ENCODE measurements at places on chromosomes 16 and 17. TPM values are rescaled to one million over a fixed set of nuclear protein-coding genes. Genes with fewer than 3 reads are reported as not detected.
A peak's percentile ranks its signal among the peaks of the same experiment; 100 is the strongest.

GRCh38 chr17:77095461-77095860, 45.3 kb upstream of the SEC14L1 start:
- no peak for DNase-seq

- no peak for DNase-seq
Measured at GRCh38 chr16:56923481-56924091, 8.4 kb upstream of the HERPUD1 start.

- DNase-seq, result no peak
Measured at GRCh38 chr17:27473748-27474609, 17.7 kb downstream of the KSR1 start.

GRCh38 chr17:72862276-72862999, 230.1 kb downstream of the SLC39A11 start:
- DNase-seq, result no peak

GRCh38 chr16:55102531-55102930, 171.9 kb downstream of the IRX5 start:
- DNase-seq, result no peak

DNA sequence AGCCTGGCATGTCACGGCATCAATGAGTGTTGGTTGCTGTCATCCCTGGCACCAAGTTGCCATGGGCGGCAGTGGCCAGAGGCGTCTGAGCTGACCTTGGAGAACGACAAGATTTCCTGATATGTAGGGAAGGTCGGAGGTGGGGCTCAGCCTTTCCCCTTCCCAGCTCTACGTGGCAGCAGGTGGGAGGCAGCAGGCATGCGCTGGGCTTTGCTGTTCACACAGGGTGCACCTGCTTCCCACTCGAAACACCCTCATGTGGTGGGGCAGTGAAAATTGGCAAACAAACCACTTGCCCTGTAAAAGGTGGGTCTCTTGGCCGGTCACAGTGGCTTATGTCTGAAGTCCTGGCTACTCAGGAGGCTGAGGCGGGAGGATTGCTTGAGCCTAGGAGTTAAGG, 12.3 kb upstream of the TFAP4 start:
- no peak for DNase-seq

GRCh38 chr17:34892461-34893249, 68.6 kb downstream of the CCT6B start:
- DNase-seq, result no peak

DNA sequence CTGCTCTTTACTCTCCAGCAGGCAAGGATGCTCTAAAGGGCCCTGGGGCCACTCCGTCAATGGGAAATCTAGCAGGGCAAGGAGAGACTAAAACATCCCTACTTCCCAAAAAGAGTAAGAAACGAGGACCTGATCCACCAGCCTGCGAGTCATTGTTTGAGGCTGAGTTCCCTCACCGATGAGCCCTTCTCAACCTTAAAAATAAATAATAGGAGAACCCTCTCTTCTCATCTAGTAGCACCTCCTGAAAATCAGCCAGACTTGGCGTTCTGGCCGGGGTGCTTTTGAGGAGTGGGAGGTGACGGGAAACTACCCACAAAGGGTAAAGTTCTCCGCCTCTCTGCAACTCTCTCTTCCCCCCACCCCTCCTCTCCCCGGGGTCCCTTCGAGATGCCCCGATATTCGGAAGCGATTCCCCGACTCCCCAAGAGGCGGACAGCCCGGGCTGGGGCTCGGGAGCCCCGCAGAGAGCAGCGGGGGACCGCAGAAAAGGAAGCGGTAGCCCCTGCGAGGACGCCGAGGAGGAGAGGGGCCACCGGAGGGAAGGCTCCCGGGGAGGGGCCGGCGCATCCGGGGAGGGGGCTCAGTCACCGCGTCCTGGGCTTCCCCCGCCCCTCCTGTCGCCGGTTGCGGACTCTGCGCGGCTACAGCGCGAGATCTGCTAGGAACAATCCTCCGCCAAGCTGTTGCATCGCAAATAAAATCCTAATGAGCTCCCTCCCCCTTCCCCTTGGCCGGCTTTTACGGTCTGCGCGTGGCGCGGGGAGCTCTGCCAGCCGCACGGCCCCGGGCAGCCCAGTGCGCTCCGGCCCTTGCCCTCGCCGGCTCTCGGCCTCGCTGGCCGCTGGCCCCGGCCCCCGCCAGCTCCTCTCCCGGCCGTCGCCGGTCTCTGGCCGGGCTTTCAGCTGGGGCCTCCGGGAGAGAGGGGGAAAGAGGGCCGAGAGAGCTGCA, 1.3 kb downstream of the HOXB9 start:
- DNase-seq, result no peak

- DNase-seq, result no peak
Measured at GRCh38 chr17:80905586-80906230, 85.9 kb upstream of the CHMP6 start.

- DNase-seq, result no peak
Measured at GRCh38 chr16:53922807-53923571, 219.0 kb downstream of the FTO start.

- DNase-seq, result no peak
Measured at GRCh38 chr17:57747221-57748017, 2.3 kb upstream of the CCDC182 start.

DNA sequence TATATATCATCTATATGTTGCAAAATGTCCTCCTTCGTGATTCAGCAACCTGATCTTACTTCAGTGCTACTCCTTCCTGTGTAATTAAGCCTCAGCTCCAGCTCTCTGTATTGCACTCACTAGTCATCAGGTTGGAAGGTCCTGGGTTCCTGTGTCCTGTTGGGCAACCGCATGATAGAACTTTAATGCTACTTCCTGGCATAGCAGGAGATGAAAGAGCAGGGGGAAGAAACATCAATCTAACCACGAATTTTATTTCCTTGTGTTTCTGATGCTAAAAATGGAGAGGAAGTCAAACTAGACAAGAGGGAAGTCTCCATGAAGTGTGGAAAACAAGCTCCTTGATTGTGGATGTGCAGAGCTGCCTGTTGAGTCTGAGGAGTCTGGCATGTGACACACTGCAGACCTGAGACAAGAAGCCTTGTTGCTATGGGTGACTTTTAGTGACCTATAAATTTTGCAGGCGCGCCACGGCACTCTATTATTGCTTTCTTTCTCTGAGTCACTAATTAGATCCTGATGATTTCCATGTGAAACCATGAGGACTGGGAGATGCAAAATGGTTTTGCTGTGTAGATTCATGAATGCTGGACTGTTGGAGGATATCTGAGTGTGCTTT, 25.6 kb downstream of the IGSF6 start:
- DNase-seq, result no peak

DNA sequence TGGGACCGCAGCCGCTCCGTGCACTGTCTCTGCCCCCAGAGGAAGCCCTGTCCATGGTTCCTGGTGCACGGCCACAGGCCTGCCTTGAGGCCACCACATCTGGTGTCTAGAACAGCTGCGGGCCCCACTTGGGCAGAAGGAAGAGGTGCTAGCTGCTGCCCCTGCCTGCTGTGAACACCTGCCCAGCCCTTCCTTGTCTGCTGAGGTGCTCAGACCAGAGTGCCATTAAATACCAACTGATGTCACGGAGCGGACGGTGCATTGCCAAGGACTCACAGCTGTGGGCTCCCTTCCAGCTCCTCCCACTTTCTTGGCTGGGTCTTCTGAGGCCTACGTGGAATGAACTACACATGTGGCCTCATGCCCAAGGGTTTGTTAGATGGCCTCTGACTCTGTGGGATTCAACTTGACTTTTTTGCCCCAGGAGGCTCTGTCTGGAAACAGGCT, 146.1 kb downstream of the RAB11FIP4 start:
- peak; percentile 72 for DNase-seq

DNA sequence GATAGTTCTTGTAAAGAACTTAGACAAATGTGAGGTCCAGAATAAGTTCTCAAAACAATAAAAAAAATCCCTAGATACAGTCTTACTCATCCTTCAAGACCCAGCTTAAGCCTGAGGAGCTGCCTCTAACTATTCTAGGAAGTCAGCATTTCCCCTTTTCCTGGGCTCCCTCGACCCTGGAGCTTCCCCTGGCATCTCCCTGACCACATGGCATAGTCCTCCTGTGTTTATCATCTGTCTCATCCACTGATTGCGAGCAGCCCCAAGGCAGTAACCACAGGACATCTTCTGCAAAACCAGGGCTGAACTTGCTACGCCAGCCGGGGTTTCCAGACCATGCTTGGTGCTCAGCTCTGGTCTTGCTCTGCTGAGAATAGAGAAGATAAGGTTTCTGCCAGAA, 36.7 kb upstream of the NLRP1 start:
- DNase-seq, result no peak

DNA sequence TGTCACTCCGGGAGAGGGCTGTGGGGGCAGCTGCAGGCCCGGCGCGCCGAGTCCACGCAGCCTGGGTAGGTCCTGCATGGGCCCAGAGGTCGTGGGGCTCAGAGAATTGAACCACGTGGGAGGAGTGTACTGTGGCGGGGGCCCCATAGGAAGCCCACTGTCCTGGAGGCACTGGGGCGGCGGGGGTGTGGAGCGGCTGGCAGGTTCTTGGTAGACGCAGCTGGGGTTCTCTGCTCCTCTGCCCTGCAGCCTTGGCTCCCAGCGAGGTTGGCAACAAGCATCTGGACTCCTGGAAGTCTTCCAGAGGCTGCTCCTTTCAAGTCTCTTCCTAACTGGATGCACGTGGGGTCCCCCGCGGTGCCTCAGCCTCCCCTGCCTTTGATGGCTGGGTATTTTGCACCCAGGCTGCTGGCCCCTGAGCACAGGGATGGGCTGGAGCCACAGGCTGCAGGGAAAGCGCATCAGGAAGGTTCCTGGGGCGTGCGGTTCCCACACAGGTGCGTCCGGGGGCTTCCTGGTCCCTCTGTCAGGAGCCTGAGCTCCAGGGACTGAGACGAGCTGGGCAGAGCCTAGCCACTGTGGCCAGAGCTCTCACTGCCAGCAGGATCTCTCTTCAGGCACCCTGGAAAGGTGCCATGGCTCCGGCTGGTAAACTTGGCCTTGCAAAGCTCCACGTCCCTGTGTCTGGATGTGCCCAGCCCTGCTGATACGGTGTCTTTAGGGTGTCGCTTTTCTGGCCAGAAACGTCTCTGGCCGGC, 9.3 kb downstream of the KCTD5 start:
- no peak for DNase-seq

DNA sequence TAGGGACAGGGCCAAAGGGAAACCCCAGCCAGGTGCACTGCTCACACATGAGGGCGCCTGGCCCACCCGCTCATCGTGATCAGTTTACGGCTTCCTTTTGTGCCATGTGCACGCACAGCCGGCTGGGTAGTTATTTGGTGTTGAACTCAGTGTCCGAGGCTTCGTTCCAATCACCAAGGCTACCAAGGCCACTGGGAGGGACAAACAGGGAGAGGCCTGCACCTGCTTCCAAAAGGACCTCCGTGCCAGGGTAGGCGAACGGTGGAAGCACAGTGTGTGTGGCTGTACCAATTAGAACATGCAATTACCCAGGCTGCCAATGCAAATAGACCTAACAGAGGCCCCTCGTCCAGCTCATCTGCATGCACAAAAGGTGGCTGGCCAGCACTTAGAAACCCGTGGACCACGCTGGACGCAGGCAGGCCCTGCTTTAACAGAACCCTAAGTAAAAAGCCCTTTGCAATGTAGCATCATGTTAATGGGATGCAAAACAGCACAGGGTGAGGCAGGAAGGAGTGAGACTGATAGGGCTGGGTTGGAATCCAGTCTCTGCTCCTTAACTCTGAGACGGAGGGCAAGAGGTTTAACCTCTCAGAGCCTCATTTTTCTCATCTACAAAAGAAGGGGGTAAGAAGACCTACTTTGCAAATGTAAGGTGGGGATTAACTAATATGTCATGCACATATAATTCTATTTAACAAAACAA, 204.0 kb downstream of the XYLT1 start:
- DNase-seq, result no peak

DNA sequence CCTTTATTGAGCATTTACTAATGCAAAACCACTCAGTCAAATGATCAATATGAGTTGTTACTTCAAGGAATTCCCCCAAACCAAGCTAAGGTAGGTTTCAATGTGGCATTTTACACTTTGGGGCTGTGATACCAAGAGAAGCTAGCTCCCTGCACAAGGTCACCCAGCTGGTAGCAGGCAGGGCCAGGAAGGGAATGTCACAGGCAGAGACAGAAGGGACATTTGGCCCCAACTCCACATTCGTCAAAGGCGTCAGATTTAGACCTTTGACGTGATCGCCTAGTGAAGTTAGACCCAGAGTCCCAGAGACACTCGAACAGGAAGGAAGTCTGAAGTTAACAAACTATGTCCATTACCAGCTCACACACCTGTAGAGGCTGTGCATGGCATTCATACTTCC, 5.5 kb upstream of the SMG1 start:
- DNase-seq, result no peak

GRCh38 chr17:40486522-40487370, 14.7 kb downstream of the TNS4 start:
- no peak for DNase-seq

- DNase-seq, result no peak
Measured at GRCh38 chr17:40170325-40170724, 6.9 kb upstream of the RAPGEFL1 start.

GRCh38 chr17:13920413-13920812, 148.9 kb upstream of the COX10 start:
- DNase-seq, result no peak

GRCh38 chr17:52235516-52235915, 77.0 kb upstream of the CA10 start:
- DNase-seq, result no peak

- DNase-seq, result no peak
Measured at GRCh38 chr16:56689171-56689570, 6.9 kb downstream of the MT1X start.

DNA sequence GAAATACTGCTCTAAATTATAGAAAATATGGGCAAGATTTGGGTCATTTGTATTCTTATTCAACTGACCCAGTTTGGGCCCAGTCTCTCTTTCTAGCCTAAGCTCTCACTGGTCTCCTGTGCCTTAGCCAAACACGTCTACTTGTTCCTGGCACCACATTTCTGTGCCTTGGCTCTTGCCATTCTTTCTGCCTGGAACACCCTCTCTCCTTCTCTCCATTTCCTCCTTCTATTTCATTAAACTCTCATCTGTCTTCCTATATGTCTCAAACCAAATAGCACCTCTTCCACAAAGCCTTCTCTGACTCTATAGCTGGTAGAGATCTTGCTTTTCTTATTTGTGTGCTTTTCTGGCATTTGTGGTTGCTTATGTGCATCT, 37.7 kb upstream of the NUFIP2 start:
- no peak for DNase-seq

The KRTAP9-4 gene
- not detected for total RNA-seq

The MPP2 gene
- total RNA-seq, result 16.7 TPM

The MPV17L gene
- 0.75 TPM for total RNA-seq

The MPO gene
- total RNA-seq, result 1.8 TPM

The MYCBPAP gene
- 7.9 TPM for total RNA-seq

The APOBR gene
- total RNA-seq, result 1.2 TPM

The PRSS27 gene
- total RNA-seq, result not detected

The KRTAP4-1 gene
- total RNA-seq, result not detected

The HOXB8 gene
- total RNA-seq, result not detected

The GAST gene
- total RNA-seq, result not detected

The MEOX1 gene
- 17.8 TPM for total RNA-seq

The SPN gene
- 10.3 TPM for total RNA-seq

The BBS2 gene
- total RNA-seq, result 29.4 TPM

The QRICH2 gene
- 10.6 TPM for total RNA-seq

The SBK1 gene
- not detected for total RNA-seq

The LGALS9C gene
- not detected for total RNA-seq

The GGT6 gene
- total RNA-seq, result not detected

The TPSD1 gene
- 20.8 TPM for total RNA-seq

The IKZF3 gene
- 1.5 TPM for total RNA-seq
